ENCODE measurements at places on chromosomes 5 and 9. TPM values are rescaled to one million over a fixed set of nuclear protein-coding genes. Genes with fewer than 3 reads are reported as not detected.

C8G gene
- 1.6 TPM for total RNA-seq

C5orf63 gene
- 3.8 TPM for total RNA-seq

CDH12 gene
- total RNA-seq = not detected

FBN2 gene
- 12.1 TPM for total RNA-seq

IFNA21 gene
- total RNA-seq = not detected

FBP1 gene
- total RNA-seq = not detected

ANKRD20A1 gene
- 1.5 TPM for total RNA-seq

ANKRD18A gene
- total RNA-seq = 9.2 TPM

GHR gene
- total RNA-seq = 0.03 TPM

PAIP1 gene
- total RNA-seq = 124 TPM

AIF1L gene
- total RNA-seq = 1.7 TPM

RARS1 gene
- 95.4 TPM for total RNA-seq

KIAA1191 gene
- total RNA-seq = 83.7 TPM

PCDHB4 gene
- total RNA-seq = 0.11 TPM

COL15A1 gene
- total RNA-seq = 0.56 TPM

SYNPO gene
- total RNA-seq = 29.9 TPM

VCP gene
- 266 TPM for total RNA-seq

OR5C1 gene
- not detected for total RNA-seq

RIC1 gene
- total RNA-seq = 13.2 TPM

DMGDH gene
- total RNA-seq = 0.58 TPM

Data from A549 treated with GW870086 at 1 μM for 4 hours (cell line).